ENCODE measurements at places on chromosomes 6 and 20. TPM values are rescaled to one million over a fixed set of nuclear protein-coding genes. Genes with fewer than 3 reads are reported as not detected.

- no peak for DNase-seq
Observed at GRCh38 chr6:37684801-37685200, 12.9 kb downstream of the MDGA1 start.

DNA sequence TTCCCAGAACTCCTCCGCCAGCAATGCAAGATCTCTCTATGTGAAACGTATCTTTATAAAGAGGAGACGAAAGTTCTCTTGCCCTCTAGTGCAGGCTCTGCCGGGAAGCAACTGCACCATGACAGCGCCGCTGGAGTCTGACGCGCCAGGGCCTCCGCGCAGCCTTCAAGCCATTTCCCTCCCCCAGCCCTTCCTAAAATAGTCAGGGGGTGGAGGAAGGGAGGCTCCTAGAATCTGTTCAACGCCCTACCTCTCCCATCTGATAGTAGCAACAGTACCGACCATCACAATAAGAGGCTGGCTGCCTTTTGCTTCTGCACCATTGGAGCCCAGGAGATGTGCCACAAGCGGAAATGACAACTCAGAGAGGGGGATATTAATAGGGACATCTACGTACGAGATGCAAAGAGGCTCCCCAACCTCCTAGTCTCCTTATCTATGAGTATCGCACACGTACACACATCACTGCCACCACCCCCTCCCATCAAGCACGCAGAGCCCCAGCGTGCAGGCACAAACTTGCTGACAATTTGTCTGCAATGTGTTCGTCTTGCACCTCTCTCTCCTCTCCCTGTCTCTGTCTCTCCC, 1.0 kb downstream of the SYNE1 start:
- peak; percentile 56 for DNase-seq

DNA sequence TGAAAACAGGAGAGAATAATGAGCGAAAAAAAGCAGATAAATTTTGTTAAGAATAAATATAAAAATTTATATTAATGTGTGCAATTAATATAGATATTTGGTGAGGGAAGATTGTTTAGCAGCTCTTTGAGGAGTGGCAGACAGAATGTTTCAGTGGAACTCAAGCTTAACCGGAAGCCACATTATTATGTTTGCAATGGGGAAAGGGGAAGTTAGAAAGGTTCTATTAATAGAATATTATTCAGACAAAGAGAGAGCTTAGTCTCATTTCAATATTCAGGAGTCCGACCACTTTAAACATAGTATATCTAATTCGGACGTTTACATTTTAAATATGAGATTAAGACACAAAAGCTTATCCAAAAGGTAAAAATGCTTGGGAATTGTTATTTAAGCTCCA, 81.6 kb upstream of the KHDRBS2 start:
- DNase-seq: no peak

DNA sequence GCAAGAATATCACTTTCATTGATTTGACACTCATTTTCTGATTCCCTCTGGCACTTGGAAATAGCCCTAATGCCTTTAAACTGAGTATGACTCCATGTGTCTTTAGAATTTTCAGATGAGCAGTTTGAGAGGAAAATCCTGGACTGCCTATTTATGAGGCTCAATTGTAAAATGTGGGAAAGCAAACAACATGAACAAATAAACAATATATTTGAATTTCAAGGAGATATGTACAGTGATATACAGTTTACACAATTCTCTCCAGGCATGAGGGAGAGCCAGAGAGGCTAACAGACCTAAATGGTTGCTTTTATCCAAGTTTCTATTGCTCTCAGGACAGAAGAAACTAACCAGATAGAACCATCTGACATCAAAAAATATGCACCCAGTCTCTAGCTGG, 748.2 kb upstream of the NRSN1 start:
- DNase-seq: no peak

DNA sequence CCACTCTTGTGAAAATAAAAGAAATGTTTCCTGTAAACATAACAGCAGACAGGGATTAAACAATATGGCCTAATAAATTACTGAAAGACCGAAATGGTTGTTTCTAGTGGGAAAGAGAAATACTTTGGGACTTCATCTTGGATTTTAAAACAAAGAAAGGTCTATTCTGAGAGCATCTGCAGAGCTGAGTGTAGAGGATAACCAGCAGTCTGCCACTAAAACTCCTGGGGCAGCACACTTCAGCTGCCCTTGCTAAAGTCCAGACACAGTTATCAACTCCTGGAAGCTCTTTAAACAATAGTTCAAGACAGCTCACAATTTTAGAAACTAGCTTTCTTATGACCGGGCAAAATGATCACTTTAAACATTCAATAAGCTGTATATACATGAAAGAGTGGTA, 38.6 kb downstream of the AKIRIN2 start:
- no peak for DNase-seq

The SYNE1 gene
- total RNA-seq: 1.4 TPM

The SESN1 gene
- total RNA-seq: 12.8 TPM

The SOX18 gene
- 0.52 TPM for total RNA-seq

DNA sequence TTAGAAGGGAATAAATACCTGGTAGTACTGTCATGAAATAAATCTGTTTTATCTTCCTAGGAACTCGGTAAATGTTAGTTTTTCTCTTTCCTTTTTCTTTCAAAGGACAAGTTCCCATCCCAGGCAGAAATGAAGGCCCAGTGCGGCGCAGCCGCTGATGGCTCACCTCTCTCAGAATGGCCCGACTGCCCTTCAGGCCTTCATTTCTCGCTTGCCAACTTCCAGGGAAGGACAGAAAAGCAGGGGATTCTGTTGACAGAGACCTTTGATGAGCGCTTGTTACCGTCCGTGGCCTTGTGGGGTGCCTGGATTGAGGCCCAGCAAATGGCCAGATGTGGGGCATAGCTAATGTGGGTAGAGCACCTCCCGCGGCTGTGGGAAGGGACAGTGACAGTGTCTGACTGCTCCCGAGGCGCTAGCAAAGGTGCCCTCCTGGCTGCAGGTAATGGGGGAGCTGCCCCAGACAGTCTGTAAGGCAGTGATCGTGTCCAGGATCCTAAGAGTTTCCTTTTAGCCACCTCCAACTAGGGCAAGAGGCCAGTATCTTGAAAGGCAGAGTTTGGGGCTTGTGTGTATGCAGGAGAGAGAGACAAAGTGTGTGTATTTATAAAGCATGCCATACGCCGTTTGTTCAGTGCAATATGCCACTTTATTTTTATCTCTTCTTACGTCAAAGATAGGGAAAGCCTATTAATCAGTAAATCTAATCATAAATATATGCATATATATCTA, 354.2 kb downstream of the NRN1 start:
- no peak for DNase-seq

The C6orf141 gene
- 8.7 TPM for total RNA-seq

The AKAP7 gene
- total RNA-seq: 7.4 TPM

The CST2 gene
- total RNA-seq: not detected

GRCh38 chr6:168132531-168133167, 53.6 kb upstream of the FRMD1 start:
- DNase-seq: peak; percentile 92

The ANKRD66 gene
- not detected for total RNA-seq

- no peak for DNase-seq
Observed at GRCh38 chr20:41048461-41049301, 20.1 kb downstream of the TOP1 start.

The RHAG gene
- 0.07 TPM for total RNA-seq

DNA sequence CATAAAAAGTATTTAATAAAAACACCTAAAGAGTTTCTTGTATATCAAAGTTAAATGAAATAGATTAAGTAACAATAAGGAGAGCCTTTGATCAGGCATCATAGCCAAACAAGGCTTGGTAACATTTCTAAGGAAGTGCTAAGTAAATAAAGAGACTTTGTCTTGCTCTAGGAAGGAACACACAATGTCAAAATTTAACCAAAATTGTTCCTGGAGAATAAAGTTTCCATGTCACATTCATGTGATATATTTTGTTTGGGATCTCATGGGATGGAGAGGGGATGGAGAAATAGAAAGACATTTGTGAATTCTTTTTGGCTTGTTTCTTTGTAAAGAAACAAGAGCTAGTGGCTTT, 201.9 kb upstream of the DTNBP1 start:
- DNase-seq: no peak

The MUCL3 gene
- not detected for total RNA-seq

- peak; percentile 77 for DNase-seq
Observed at GRCh38 chr20:46350201-46350985, 42.1 kb upstream of the CDH22 start.

The NEDD9 gene
- total RNA-seq: 5.0 TPM

DNA sequence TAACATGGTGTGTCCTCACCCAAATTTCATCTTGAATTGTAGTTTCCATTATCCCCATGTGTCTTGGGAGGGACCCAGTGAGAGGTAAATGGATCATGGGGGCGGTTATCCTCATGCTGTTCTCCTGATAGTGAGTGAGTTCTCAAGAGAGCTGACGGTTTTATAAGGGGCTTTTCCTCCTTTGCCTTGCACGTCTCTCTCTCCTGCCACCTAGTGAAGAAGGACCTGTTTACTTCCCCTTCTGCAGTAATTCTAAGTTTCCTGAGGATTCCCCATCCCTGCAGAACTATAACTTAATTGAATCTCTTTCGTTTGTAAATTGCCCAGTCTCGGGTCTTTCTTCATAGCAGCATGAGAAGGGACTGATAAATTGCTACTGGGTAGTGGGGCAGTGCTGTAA, 789.3 kb downstream of the FRK start:
- DNase-seq: no peak

DNA sequence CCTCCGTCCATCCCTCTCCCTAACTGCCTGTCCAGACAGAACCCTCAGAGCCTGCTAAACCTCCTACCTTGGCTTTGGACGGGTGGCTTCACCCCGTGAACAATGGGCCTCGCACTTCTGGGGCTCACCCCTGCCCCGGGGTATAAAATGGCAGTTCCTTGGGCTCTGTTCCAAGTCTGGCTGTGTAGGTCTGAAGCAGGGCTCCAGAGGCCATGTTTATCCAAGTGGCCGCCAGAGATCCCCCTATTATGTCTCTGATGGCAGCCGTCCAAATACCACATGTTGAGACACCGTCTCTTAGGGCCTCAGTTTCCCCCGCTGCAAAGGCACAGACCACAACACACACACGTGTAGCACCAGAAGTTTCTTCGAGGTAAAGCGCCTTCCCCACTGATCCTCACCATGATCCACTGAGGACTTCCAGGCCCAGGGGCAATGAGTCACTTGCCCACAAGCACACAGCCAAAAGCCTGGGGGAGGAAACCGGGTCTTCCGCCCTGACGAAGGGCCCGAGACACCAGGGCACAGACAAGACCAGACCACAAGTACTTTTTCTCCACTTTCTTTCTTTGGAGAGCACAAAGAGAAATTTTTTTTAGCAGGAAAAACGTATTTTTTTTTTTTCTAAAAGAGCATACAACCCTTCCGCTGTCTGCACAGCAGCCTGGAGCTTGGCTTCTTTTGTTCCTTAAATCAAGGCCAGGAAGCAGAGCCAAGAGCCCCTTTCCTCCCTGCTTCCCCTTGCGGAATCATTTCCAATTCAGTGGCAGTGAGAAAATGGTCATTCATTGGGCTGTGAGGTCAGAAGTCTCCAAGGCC, 11.8 kb downstream of the CPNE5 start:
- DNase-seq: no peak

The HUS1B gene
- total RNA-seq: 0.22 TPM

GRCh38 chr6:140018588-140018987, 644.1 kb upstream of the CITED2 start:
- no peak for DNase-seq

DNA sequence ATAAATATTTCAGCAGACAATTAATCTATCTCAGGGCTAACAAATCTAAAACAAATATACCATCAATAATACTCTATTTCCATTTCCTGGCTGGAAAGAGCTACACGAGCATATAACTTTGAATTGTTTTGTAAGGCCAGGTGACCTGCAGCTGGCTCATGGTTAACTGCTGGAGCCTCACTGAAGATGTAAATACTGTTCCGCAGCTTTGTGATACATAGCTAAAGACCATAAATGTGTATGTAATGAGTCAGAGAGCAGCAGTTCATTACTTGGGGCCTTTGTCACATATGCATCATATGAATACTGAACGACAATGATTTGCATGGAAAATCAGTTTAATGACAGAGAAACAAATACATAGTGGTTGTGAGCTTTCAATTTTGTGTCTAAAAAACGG, 109.4 kb upstream of the CCN2 start:
- no peak for DNase-seq

GRCh38 chr6:143765422-143766184, 77.5 kb upstream of the LTV1 start:
- DNase-seq: no peak

The PRSS35 gene
- 1.6 TPM for total RNA-seq

DNA sequence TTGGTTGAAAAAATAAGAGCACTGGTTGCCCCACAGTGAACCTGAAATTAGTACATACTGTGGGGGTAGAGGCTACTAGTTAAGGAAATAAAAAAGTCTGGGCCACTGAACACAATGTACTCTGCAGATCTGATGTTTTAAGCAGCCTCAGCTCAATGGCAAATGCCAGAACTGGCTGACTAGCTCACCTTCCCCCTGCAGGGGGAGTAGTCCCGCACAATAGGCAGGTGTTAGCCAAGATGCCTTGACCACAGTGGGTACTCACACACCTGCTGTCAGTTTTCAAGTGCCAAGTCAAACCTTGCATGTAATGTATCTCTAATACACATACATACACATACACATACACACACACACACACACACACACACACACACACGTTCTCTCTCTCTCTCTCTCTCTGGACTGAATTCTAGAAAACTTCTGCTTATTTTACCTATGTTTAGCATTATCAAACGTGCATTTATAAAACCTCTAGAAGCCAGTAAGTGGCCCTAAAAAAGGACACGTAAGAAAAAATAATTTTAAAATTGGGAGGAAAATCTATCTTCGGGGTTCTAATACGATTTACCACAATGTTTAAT, 36.1 kb downstream of the GMDS start:
- DNase-seq: peak; percentile 58

DNA sequence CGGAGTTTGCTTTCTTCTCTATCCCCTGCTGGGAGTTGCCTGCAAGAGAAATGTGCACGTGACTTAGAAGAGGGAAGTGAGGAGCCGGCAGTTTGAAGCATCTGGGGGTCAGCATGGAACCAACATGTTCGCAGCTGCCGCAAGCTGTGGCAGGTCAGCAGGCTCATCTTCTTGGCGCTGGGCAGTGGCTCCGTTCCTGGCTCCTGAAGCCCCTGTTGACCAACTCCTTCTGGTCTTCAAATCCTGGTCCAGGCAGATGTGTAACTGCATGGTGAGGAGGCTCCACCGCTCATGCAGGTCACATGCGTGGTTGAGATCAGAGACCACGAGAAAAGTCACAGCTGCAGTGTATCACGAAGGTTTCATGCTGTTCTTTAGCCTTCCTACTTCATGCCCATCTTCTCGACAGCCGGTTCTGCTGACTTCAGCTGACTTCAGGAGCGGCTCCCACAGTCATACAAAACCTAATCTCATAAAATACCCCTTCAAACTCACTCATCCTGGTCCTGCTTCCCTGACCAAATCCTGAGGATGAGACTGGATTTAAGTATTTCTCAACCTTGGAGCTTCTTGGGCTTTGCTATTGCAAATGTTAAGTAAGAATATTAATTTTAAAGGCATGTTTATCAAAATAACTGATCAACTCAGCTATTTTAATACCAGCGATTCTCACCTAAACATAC, 44.9 kb upstream of the BCAS1 start:
- no peak for DNase-seq

The GPR6 gene
- 0.63 TPM for total RNA-seq

The FIG4 gene
- 23.6 TPM for total RNA-seq

- DNase-seq: no peak
Observed at GRCh38 chr20:43870484-43870883, 44.2 kb upstream of the TOX2 start.

All from H7 (cell line).